Stimulated activated CD4-positive, alpha-beta T cell treated with anti-CD3 and anti-CD28 coated beads, Interleukin-12 subunit alpha, Interleukin-12 subunit beta, amount 100 ng/mL, for 48 hours (primary cell): ENCODE measurements at places on chromosomes 13 and 19.

DNA sequence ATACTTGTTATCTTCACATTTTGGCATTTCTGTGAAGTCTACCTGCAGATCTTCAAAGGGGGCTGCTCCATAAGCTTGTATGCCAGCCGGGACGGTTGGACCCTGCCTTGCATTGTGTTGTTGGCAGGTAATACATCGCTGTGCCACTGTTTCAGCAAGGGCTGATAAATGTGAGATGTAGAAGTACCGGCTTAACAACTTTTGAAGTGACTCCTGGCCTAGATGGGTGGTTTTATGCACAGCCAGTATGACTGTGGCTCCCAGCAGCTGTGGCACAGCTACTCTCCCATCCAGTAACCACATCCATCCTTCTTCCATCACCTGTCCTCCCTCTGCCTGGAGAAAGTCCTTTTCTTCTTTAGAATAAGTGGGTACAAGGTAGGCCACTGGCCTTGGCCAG, 19.7 kb downstream of the ZNF700 start:
- DNase-seq: no peak

DNA sequence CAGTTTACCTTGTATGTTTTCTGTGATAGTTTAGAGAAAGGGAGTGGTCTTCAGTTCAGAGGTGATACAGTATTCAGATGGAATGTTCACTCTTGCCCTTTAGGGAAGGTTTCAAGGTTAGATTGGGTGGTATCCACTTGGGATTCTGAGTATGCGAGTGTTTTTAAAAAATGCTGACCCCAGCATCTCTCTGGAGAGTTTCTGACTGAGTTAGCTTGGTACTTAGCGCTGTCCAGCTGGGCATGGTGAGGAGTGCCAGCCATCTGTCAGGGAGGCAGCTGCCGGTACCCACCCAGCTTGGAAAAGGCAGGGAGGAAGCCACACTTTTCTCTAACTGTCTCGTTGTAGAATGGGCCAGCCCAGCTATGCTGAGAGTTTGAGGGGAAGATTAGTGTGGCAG, 63.3 kb downstream of the ARHGEF7 start:
- DNase-seq: no peak

DNA sequence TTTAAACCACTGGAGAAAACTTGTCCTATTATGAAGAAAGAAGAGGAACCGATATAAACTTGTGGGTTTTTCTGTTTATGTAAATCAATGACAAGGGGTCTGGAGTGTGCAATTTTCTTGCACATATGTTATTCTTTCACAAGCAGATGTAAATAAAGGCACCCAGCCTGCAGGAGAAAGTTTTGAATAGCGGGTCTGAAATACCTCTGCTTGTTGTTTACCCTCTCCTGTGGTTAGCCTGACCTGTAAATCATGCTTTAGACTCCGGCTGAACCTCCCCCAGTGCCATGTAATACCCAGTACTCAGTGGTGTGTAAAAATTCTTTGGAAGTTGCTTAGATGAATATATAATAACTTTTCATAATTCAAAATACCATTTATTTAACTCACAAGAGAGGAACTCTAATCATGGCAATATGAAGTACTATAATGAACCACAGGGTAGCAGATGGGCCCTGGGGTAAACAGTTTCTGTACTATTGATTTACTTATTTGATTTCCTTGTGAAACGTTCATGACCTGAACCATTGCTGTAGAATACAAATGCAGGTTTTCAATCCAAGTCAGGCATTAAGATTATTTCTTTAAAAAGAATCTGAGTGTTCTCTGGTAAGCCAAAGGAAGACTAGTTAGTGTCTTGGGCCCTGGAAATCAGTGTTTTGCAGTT, 245.1 kb downstream of the LMO7 start:
- no peak for DNase-seq

DNA sequence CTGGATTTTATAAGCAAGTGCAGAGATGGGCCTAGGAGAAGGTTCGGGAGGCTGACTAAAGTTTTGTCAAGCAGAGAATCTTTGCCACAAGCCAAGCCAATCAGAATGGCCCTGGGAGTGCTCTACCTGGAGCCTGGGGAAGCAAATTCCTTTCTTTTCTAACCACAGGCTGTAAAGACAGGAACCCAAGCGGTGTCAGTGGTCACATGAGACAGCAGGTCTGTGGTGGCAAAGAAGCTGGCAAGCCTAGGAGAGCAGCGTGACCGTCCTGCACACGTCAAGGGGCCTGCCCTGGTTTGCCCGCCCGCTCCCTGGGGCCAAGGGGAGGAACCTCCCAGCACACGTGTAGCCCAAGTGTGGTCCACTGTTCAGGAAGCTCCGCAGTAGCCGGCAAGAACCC, 90.8 kb downstream of the IPO5 start:
- no peak for DNase-seq
